ENCODE measurements at places on chromosomes 1 and 21.

GRCh38 chr1:147892731-147893214 is 9.8 kb upstream of the GJA8 start:
- no peak for DNase-seq

DNA sequence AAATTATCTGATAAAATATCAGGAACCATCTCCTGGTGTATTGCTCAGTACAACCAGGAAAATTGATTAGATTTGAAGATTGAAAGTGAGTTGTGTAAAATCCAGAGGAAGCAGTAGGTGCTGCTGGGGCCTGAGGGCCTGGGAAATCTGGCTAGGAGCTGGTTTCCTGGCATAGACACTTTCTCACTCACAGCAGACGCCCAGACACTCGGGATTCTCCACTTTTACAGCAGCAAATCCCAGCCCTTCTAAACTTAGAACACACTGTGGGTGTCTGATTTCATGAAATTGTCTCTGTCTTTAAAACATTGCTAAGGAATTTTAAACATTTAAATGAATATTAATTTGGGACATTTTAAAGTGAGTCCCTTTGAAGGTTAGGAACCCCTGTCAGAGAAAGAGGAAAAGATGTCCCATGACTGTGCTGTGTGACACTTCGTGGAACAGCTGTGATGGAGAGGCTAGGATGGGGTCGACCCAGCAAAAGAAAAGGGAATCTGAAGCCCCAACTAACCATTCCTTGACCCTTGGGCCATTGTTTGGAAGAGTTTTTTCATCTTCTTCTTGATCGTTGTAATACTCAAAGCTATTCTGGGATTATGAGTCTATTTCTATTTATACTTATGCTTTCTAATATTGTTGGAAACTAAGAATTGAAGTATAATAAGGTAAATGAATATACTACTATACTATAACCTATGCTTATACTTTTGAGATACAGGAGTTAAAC is 49.0 kb upstream of the VAMP3 start:
- no peak for DNase-seq

DNA sequence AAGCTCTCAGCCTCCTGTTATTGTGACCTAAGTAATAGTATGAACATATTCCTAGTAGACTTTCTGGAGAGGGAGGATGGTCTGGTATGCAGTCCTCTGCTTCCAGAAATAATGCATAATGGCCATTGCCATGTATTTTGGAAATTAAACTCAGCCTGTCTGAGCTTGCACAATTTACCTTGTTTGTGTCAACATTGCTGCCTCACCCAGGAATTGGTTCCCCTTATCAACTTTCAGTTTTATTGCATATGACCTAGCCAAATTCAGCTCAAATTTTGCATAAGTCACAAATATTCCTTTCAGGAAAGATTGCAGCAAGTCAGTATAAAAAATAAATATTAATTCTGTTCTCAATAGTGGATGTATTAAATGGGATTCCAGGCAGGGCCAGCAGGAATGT is 101.9 kb upstream of the SLC5A9 start:
- DNase-seq: no peak

DNA sequence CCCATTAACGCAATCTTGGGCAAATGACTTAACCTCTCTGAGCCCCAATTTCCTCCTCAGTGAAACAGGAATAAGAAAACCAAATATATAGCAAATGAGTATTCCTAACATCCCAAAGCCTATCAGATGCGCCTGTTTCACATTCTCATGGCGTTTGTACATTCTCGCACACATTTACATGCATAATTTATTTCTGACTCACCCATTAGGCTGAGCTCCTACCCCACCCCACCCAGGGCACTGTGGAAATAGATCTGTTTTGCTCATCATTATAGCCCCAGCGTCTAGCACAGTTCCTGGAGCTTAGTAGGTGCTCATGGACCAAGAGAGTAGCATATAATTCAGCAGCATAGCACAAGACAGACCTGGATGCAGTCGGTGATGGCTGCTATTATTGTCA is 146.1 kb upstream of the VANGL1 start:
- DNase-seq: no peak

- DNase-seq: no peak
Observed at GRCh38 chr21:26804895-26805609, 40.2 kb downstream of the ADAMTS1 start.

GRCh38 chr1:180672105-180672504 is 40.3 kb downstream of the XPR1 start:
- no peak for DNase-seq

- DNase-seq: peak; percentile 69
Observed at GRCh38 chr1:116855191-116855619, 54.5 kb upstream of the PTGFRN start.

- DNase-seq: no peak
Observed at GRCh38 chr1:155379631-155380090, 59.0 kb downstream of the RUSC1 start.

DNA sequence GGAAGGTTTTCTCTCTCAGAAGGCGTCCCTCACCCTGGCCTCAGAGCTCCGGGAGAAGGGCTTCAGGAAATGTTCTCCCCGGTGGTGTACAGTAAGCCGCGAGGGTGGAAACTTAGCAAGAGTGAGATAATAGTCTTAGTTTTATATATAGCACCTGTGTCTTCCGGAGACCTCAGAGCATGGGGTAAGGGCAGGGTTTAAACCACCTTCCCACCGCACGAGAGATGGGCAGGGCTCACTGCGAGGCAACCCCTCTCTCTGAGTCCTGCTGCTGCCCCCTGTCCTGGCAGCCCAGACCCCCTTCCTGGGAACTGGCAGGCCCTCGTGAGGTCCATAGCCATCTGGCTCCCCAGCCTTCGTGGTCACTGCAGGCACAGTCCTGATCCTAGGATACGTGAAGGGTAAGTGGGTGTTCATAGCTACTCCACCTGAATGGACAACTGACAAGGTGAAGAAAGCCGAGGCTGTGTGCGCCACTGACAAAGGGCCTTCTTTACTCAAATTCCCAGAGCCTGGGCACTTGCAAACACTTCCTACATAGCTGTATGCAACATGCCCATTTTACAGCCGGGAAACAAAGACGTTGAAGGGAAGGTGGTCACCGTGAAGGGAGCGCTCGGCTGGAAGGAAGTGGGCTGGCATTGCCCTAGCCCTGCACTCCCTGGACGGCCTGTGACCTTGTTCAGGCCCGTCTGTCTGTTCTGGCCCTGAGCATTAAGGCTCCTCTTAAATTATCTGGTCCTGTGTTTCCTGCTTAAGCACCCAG is 26.9 kb downstream of the ITPKB start:
- no peak for DNase-seq

DNA sequence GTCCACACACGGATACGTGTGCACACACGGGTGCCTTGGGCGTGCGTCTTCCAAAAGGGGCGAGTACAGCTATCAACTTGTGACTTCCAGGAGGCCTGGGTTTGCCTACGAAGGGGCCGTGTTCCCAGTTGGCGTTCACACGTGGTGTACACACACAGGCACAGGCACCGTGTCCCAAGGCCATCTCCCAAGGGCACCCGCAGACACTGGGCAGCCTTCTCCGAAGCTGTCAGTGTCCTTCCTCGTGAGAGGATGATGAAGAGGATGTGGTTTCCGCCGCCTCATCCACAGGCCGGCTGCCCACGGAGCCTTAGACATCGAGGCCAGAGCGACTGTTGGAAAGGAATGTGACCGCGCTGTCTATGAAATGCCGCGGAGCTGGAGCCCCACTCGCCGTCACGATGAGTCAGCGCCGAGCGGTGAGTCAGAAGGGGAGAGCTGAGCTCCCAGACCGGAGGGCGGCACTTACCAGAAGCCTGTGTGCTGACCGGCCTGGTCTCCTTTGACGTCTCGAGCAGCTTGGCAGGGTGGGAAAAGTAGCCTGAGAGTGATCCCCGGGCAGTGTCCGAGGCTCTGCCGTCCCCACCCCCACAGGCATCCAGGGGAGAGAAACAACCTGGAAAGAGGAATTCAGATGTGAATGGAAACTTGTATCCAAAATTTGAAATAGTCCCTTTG is 141.4 kb upstream of the ARHGEF16 start:
- peak; percentile 97 for DNase-seq

- DNase-seq: no peak
Observed at GRCh38 chr1:231036416-231036815, 3.6 kb downstream of the FAM89A start.

All from left cardiac atrium (tissue), 4 donors.